ENCODE measurements at places on chromosomes 5 and 9.

DNA sequence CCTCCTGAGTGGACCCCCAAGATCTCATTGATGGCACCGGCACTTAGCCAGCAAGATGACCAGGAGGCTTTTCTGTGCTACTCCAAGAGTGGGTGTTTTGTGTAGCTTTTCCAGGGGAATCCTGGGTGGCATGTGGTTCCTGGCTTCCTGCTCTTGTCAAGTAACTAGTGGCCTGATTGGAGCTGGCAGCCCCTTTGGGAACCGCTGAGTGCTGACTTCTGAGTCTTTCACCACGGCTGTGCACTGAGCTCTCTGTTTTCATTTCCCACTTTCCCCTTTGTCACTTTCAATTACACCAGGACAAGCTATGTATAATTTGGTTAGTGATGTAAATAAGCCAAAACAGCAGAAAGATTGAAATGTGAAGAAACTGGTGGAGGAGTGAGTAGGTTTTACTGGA, 255.4 kb downstream of the GOLPH3 start:
- no peak for DNase-seq

DNA sequence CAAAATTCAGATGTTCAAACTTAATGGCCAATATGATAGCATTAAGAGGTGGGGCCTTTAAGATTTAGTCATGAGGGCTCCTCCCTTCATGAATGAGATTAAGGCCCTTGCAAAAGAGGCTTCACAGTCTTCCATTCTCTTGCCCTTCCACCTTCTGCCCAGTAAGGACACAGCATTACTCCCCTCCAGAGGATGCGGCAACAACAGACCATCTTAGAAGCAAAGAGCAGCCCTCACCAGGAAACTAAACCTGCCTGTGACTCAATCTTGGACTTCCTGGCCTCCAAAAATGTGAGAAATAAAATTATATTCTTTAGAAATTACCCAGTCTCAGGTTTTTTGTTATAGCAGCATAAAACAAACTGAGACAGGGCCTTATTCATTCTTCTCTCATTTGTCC, 8.2 kb downstream of the AP3B1 start:
- no peak for DNase-seq

GRCh38 chr5:106600803-106601202, 1069.9 kb downstream of the EFNA5 start:
- DNase-seq, result no peak

DNA sequence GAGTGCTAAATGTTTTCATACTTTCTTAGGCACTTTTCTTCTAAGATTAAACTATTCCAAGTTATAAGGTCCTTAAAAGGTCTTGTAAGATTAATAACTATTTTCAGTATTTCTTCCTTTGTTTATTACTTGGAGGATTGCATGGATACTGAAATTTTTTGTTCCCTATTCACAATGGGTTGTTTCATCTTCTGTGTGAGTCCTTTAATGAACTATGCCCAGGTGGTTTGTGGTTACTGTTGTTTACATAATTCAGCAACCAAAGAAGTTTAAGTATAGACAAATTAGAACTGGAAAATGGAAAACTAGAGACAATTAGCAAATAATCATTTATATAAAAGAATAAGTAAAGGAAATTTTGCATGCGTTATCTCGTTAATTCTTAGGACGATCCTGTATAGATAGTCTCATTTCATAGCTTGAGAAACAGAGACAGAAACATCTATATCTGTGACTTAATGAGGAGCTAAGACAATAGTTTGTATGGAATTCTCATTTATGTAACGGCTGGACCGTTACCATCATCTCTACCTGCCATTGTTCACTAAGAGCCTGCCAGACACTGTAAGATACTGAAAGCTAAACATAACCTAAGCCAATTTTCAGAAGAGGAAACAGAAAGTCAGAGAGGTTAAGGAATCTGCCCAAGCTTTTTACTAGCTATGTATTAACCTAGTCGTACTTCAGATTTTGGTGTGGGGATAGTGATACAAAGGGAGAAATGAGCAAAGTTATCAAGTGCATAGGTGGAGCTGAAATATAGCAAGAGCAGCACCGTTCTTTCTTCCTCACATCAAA, 148.2 kb downstream of the PAM start:
- DNase-seq, result no peak

- DNase-seq, result no peak
These were observed 15.9 kb downstream of the HSPB3 start for GRCh38 chr5:54471398-54471797.

- no peak for DNase-seq
These were observed 911.2 kb downstream of the EFNA5 start for GRCh38 chr5:106759581-106759980.

DNA sequence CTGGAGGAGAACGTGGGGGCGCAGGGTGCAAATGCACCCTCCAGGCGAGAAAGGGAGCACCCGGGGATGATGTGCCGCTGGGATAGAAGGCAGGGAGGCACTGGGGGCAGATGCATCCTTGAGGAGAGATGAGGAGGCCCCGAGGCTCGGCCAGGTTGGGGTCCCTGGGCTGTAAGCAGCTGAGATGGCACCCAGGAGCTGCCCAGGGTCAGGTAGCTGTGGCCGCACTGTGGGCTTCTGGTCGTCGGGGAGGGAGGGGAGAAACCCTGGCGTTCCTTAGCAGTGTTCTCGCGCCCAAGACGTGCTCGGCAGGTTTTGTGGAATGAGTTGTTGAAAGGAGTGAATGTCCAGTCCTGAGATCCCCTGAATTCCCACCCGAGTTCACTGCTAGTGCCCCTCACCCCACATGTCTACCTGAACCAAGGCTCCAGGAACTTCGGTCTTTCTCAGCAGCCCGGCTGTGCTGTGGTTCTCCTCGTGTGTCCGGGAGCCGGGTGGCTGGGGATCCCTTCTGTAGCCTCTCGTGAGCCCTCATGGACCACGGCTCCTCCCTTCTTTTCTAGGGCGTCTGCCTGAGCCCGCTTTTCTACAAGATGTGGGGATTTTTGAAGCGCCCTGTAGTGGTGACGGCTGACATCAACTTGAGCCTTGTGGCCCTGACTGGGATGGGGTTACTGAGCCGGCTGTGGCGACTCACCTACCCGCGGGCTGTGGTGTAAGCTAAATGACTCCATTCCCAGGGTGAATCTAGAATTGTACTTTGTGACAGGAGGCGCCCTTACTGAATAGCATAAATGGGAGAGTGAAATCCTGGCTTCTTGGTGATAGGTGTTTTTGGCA, 1.1 kb downstream of the POMT1 start:
- peak; percentile 54 for DNase-seq

GRCh38 chr5:125551246-125551645, 804.8 kb upstream of the ZNF608 start:
- DNase-seq, result no peak

DNA sequence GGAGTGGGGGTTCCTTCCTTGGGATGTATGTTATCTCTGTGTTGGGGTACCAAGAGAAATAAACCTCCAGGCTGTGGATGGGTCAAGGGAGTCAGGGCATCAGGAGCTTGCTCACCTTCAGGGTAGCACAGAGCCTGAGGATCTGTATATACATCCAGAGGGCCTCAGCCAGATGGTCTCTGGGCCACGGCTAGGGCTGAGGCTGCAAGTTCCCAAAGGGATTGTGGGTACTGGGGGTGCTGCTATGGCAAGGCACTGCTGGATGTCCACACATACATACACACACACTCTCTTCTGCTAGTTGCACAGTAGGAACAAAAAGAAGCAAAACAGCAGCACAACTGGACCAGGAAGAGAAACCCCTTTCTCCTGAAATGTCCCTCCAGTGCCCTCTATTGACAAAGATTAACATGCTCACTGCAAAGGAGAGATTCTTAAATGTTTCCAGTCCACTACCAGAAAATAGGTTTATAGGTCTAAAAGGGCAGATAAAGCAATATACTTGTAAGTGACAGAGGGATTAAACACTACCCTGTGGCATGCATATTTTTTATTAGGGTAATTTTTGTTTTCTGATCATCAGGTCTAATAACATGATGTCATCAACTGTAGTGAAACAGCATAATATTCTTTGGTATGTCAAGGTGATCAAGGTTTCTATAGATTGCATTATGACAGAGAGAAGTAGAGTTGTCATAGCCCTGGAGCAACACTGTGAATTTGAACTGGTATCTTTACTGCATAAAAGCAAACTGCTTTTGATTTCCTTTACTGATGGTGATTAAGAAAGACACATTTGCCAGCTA, 56.3 kb upstream of the KCNN2 start:
- DNase-seq, result no peak

GRCh38 chr5:181138258-181138657, 7.3 kb upstream of the OR2V1 start:
- DNase-seq, result no peak

- DNase-seq, result no peak
These were observed 21.0 kb upstream of the PTPRD start for GRCh38 chr9:10633785-10634184.

- DNase-seq, result no peak
These were observed 19.3 kb downstream of the ASS1 start for GRCh38 chr9:130463763-130464745.

- DNase-seq, result no peak
These were observed 514.9 kb upstream of the CLINT1 start for GRCh38 chr5:158373608-158374395.

GRCh38 chr9:21679432-21679831, 123.0 kb upstream of the MTAP start:
- no peak for DNase-seq

DNA sequence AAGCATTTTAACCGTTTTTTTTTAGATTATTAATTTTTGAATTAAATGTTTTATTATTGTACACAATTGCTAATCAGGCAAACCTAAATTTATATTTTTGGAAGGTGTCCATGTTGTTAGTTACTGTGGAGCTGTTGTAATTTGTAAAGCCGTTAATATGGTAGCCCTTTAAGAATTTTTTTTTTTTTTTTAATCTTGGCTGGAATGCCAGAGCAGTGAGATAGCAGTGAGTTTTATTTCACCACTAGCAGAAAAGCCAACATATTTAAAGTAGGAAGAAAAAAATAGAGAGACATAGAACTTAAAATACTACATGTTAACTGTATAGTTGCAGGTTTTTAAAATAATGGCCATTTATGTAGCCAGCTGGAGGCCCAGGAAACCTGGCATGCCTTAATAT, 35.3 kb upstream of the RNF20 start:
- DNase-seq, result no peak

- no peak for DNase-seq
These were observed 109.9 kb downstream of the NUDT12 start for GRCh38 chr5:103452666-103453065.

GRCh38 chr5:42518595-42519221, 95.5 kb downstream of the GHR start:
- no peak for DNase-seq

- no peak for DNase-seq
These were observed 271.1 kb downstream of the DENND1A start for GRCh38 chr9:123658792-123659191.

- DNase-seq, result no peak
These were observed 443.9 kb downstream of the ZNF608 start for GRCh38 chr5:124302533-124302932.

DNA sequence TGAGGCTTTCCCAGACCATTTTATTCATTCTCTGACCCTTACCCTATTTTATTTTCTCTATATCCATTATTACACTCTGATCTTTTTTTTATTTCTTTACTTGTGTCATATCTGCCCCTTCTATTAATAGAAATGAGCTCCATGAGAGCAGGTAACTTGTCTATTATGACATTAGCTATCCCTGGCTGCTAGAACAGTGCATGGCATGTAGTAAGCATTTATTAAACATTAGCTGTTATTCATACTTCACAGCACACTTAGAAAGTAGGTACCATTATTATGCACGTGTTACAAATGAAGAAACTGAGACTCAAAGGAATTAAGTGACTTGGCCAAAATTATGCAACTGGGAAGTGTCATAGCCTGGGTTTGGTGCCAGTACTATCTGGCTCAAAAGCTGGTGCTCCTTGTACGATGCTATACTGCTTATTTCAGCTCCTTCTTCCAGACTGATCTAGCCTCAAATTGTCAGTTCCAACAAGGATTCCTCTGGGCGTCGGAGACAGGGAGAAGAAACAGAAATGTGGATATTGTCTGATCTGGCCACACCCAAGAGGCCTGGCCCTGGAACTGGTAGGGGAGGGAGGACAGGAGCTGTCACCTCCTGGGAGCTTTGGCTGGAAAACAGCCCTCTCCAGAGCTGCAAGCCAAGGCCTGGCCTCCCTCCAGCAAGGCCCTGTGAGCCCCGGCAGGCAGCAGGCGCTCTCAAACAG, 10.8 kb upstream of the NIPAL4 start:
- DNase-seq, result no peak

GRCh38 chr9:121876658-121877271, 216.3 kb downstream of the TTLL11 start:
- no peak for DNase-seq

- no peak for DNase-seq
These were observed 10.5 kb upstream of the NACC2 start for GRCh38 chr9:136105398-136106135.

Data from activated CD4-positive, alpha-beta T cell treated with anti-CD3 and anti-CD28 coated beads, Interleukin-2, amount 50 U/mL, for 4 hours (primary cell).